Left cardiac atrium (tissue), 4 donors: ENCODE measurements at places on chromosomes 2 and 18. TPM values are rescaled to one million over a fixed set of nuclear protein-coding genes. Genes with fewer than 3 reads are reported as not detected.

Gene LPIN2
- 15.2 TPM for total RNA-seq

Gene POTEJ
- not detected for total RNA-seq

Gene TUBB6
- total RNA-seq, result 254 TPM

Gene NEU2
- not detected for total RNA-seq

Gene LGALSL
- total RNA-seq, result 13.1 TPM

Gene FSHR
- 0.31 TPM for total RNA-seq

GRCh38 chr2:205650450-205650849, 31.9 kb upstream of the NRP2 start:
- DNase-seq, result no peak

DNA sequence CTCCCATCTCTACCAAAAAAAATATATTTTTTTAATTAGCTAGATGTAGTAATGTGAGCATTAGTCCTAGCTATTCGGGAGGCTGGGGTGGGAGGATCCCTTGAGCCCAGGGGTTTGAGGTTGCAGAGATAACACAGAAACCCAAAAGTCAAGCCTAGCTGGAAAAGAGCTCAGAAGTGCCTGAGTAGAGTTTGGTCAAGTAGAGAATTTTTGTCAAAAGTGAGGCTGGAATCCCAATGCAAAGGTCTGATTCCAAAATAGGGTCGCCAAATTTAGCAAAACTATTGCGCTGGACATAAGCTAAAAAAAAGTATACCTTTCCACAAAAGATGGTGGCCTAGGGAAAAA, 15.5 kb upstream of the MSH6 start:
- DNase-seq, result no peak

- DNase-seq, result no peak
Measured at GRCh38 chr2:217118559-217119284, 258.9 kb upstream of the TNP1 start.

GRCh38 chr2:63598981-63599380, 10.2 kb downstream of the MDH1 start:
- DNase-seq, result no peak

DNA sequence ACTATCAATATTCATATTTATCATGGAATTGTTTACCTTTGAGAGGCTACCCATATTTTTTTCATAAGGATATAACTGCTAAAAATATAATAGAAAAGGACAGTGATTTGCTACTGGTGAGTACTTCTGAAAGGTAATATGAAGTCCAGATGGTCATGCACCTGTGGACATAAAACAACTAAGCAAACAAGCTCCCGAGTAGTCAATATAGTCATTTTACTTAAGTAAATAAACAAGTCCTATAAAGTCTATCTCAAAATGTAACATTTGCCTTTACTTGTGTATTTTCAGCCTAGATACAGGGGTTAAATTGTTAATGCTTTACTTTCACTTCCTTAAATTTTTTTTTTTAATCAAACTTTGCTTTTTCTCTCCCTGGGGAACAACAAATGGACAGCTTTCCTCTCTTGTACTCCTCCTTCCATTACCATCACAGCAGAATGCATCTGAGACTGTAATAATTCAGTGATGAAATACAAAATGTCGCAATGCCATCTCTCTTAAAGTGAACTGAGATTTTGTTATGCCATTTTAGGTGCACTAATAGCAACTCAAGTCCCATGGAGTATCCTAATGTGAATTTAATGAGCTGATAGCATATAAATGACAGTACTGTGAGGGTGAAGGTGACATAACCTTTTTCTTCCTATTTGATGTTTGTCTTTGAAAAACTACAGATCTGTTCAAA, 1325.4 kb upstream of the ZEB2 start:
- DNase-seq, result no peak

DNA sequence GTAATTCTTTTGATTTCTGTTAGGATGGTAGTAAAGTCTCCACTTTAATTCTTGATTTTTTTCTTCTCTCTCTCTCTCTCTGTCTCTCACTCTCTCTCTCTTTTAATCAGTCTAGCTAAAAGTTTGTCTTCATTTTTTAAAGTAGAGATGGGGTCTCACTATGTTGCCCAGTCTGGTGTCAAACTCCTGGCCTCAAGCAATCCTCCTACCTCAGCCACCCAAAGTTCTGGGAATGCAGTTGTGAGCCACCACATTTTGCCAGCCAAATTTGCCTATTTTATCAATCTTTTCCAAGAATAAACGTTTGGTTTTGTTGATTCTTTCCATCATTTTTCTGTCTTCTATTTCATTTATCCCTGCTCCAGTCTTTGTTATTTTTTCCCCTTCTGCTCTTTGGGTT, 23.9 kb upstream of the ACOXL start:
- DNase-seq, result no peak

DNA sequence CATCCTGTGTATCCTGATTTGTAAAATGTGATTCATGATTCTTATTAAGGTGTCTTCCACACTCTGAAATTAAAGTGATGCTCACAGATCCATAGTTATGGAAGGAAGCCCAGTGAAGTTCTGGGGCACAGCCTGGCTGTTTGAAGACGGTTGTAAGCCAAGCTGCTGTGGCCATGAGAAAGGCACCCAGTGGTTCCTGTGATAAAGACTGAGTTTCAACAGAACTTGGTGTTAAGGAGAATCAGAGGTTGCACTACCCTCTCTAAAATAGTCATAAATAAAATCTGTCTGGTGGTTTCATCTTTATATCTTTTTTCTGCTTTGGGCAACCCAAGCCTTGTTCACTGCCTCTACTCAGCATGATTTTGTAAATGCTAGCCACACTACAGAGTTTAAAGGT, 32.2 kb upstream of the SPOPL start:
- DNase-seq, result no peak

DNA sequence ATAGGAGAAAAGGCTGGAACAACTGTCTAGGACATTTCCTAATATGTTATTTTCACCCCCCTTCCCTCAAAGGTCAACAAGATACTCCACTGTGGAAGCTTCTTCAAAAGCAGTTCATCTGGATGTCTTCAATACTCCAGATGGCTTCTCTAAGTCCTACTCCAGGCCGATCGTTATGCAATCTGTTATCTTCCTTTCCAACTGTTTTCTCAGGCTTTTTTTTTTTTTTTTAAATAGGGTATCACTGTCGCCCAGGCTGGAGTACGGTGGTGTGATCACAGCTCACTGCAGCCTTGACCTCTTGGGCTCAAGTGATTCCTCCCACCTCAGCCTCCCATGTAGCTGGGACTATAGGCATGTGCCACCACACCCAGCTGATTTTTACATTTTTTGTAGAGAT, 26.3 kb downstream of the ATP8B1 start:
- DNase-seq, result no peak

GRCh38 chr2:150023044-150023443, 435.5 kb upstream of the MMADHC start:
- DNase-seq, result no peak

GRCh38 chr2:152532241-152532640, 185.0 kb downstream of the PRPF40A start:
- DNase-seq, result no peak

DNA sequence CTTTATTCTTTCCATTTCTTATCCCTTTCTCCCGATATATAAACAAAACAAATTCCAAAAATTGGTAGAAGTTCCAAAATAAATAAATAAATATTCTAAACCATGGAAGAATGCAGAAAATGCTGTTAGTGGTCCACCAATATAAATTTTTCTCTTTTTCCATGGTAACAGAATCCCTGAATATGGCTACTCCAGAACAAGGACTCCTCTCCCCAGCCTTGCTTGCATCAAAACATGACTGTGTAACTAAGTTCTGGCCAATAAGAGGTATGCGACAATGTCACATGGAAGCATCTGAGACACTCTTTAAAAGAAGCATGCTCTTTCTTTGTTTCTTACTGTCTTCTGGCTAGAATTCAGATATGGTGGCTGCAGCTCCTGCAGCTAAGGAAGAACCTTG, 325.1 kb upstream of the TANK start:
- no peak for DNase-seq
